ENCODE measurements at places on chromosomes 7 and 10. TPM values are rescaled to one million over a fixed set of nuclear protein-coding genes. Genes with fewer than 3 reads are reported as not detected.

GRCh38 chr7:40244226-40244625, 109.4 kb downstream of the SUGCT start:
- H3K27me3 ChIP-seq, result no peaks in the 10 kb centered on the region
- no peaks in the 10 kb centered on the region for H3K36me3 ChIP-seq
- DNase-seq, result no peak
- no peak overlapping the region for H3K4me3 ChIP-seq
- no peaks in the 10 kb centered on the region for H3K4me1 ChIP-seq
- H3K27ac ChIP-seq, result no peak overlapping the region

DNA sequence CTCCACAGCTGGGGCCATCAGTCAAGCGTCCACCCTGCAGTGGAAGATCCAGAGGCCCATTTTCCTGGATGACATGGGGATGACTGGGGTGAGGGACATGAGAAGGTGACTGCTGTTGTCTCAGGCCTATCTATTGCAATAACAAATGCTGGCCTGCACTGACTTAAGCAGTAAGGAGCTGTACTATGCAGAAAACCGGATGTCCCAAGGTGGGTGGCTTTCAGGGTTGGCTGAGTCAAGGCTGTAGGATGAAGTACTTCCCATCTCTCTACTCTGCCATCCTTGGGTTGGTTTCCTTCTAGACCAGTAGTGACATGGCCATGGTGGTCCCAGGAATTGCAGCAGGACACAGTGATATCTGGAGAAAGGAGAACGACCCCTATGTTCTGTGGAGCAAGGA, 48.1 kb downstream of the NEURL1 start:
- H3K27me3 ChIP-seq, result peaks cover 21% of the 10 kb centered on the region
- H3K4me1 ChIP-seq, result peaks cover 18% of the 10 kb centered on the region
- H3K27ac ChIP-seq, result no peak overlapping the region
- DNase-seq, result no peak
- no peak overlapping the region for H3K4me3 ChIP-seq

- no peaks in the 10 kb centered on the region for H3K4me1 ChIP-seq
- H3K27me3 ChIP-seq, result no peaks in the 10 kb centered on the region
- H3K27ac ChIP-seq, result no peak overlapping the region
- no peak overlapping the region for H3K4me3 ChIP-seq
- no peak for DNase-seq
Observed at GRCh38 chr7:4800487-4800886, 25.1 kb downstream of the AP5Z1 start.

DNA sequence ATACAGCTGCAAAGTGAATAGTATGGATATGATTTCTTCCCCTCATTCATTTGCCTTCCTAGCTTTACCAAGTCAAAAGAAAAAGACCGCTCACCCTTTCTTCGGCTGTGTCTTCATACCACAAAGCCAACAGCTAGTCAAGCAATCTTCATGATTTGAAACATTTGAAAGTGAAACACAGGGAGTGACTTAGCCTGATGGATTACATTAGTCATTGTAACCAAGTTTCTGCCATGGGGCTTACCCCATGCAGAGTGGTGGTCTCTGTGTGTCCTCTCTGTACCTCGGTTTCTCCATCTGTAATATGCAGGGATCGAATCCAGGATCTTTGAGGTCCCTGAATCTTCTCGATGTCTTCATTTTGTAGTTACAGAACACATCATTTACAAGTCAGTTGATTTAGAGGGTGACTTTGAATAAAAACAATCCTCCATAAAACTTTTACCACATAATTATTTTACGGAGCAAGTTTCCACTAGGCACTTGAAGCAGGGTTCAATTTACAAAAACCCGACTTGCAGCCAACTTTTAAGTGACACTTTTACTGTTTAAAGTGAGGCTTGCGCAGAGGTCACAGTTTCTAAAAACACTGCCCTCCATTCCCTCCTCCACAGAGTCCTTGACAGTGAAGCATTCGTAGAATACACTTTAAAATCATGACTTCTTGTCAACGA, 2.2 kb upstream of the LGI1 start:
- no peak for DNase-seq
- H3K4me3 ChIP-seq, result peak overlapping the region; percentile 48
- H3K27me3 ChIP-seq, result peaks cover 18% of the 10 kb centered on the region
- H3K27ac ChIP-seq, result peak overlapping the region; percentile 38

- H3K4me3 ChIP-seq, result no peak overlapping the region
Observed at GRCh38 chr7:568031-568951, 48.6 kb upstream of the PDGFA start.

- no peak overlapping the region for H3K27ac ChIP-seq
- peak overlapping the region; percentile 81 for H3K4me3 ChIP-seq
- peaks cover 9% of the 10 kb centered on the region for H3K36me3 ChIP-seq
- H3K4me1 ChIP-seq, result peaks cover 35% of the 10 kb centered on the region
Observed at GRCh38 chr10:7407368-7408290, 3.2 kb downstream of the SFMBT2 start.

DNA sequence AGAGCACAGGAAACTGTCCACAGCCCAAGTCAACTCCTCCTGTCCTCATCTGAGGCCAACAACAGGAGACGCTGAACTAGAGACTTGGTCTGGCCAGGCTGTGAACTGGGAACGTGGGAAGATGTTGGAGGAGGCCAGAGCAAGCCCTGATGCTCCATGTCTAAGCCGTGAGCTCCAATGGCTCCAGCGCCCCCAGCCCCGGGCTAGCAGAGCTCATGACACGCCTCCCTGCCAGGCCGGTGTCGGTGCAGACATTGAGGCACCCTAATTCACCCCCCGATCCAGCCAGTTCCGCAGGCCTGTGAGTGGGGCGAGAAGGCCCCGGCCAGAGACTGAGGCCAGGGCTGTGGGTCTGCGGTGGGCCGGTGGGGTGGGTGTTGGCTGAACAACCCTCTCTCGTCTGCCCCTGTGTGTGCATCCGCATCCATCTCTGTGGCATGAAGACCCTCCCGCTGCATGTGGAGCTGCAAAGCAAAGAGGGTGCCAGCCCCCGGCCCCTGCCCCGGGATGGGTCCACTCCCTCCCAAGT, 109.3 kb upstream of the MACROH2A2 start:
- no peak overlapping the region for H3K27ac ChIP-seq
- no peaks in the 10 kb centered on the region for H3K36me3 ChIP-seq

GRCh38 chr7:150363370-150363769, 5.3 kb upstream of the REPIN1 start:
- H3K27me3 ChIP-seq, result no peaks in the 10 kb centered on the region
- H3K36me3 ChIP-seq, result no peaks in the 10 kb centered on the region
- peaks cover 33% of the 10 kb centered on the region for H3K4me1 ChIP-seq
- no peak overlapping the region for H3K27ac ChIP-seq

DNA sequence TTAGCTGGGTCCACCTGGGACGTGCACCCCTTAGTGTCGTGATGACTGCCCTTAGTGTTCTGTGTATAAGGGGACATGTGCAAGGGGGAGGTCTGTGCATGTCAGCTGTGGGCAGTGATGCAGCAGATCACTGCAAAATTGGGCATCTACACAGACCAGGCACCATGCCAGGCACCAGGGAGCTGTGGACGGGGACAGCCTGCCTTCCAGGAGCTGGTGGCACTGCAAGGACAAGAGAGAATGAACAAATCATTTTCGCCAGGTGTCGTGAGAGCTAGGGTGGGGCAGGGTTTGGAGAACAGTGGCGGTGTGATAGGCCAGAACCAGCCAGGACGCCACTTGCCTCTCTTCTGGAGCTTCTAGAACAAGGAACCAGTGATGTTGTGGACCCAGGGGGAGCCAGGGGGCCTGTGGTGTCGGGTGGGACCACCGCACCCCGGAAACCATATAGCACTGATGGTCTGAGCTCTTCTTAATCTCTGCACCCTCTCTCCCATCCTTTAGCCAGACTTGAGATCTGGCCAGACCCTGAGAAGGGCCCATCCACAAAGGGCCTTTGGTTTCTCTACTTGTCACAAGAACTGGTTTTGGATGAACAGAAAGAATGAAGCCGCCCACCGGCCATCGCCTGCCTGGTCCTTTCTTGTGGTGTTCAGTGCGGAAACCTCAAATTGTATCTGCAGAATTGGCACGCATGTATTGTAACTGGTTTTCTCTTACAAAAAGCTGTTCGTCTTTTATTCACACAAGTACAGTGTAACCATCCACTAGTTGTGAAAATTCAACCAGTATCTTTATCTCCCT, 30.7 kb downstream of the PRF1 start:
- no peaks in the 10 kb centered on the region for H3K36me3 ChIP-seq
- no peak overlapping the region for H3K4me3 ChIP-seq
- DNase-seq, result no peak
- no peaks in the 10 kb centered on the region for H3K27me3 ChIP-seq

DNA sequence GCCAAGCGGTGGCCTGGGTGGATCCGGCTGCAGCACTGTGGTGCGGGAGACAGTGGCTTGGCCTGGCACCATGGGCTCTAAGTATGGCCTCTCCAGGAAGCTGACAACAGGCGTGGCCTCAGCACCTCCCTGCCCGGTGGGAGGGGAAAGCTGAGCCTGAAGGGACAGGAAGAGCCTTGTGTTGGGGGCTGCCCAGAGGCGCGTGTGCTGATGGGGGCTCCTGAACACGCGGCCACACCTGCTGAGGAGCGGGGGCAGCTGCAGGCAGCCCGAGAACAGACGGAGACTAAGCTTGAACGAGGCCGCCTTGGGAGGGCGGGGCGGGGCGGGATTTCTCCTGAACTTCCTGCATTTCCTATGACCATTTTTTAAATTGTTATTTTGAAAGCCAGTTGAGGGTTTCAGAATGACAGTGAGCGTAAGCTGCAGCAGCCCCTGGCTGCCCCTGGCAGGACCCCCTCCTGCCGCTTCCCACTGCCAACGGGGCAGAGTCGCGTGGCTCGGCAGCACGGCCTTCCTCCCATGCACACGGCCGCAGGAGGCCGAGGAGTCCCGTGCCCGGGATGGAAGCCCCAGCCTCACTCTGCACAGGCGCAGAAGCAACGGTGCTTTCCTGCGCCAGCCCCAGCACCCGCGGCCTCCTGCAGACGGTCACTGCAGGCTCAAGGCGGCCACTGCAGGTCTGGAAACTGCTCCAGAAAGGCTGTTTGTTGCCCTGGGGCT, 43.2 kb downstream of the DPYSL4 start:
- H3K36me3 ChIP-seq, result peaks cover 3% of the 10 kb centered on the region
- peaks cover 4% of the 10 kb centered on the region for H3K4me1 ChIP-seq

- H3K4me1 ChIP-seq, result no peaks in the 10 kb centered on the region
- no peaks in the 10 kb centered on the region for H3K27me3 ChIP-seq
- H3K36me3 ChIP-seq, result peaks cover 14% of the 10 kb centered on the region
- H3K27ac ChIP-seq, result no peak overlapping the region
Observed at GRCh38 chr7:111517549-111517951, 44.7 kb downstream of the IMMP2L start.

GRCh38 chr7:50584793-50585408, 19.7 kb upstream of the DDC start:
- H3K4me1 ChIP-seq, result no peaks in the 10 kb centered on the region
- H3K36me3 ChIP-seq, result peaks cover 9% of the 10 kb centered on the region
- DNase-seq, result no peak
- H3K27me3 ChIP-seq, result no peaks in the 10 kb centered on the region

- peaks cover 1% of the 10 kb centered on the region for H3K27me3 ChIP-seq
- H3K4me3 ChIP-seq, result no peak overlapping the region
- no peak for DNase-seq
- no peak overlapping the region for H3K27ac ChIP-seq
- H3K36me3 ChIP-seq, result no peaks in the 10 kb centered on the region
- no peaks in the 10 kb centered on the region for H3K4me1 ChIP-seq
Observed at GRCh38 chr10:25738776-25739175, 195.3 kb upstream of the MYO3A start.

EXOSC1 gene
- 41.8 TPM for total RNA-seq

GIMAP8 gene
- not detected for total RNA-seq

MKI67 gene
- 140 TPM for total RNA-seq

PIP gene
- not detected for total RNA-seq

NET1 gene
- total RNA-seq, result 70.2 TPM

STRIP2 gene
- 11.6 TPM for total RNA-seq

ZNF117 gene
- 27.7 TPM for total RNA-seq

ANK3 gene
- 45.2 TPM for total RNA-seq

LIPK gene
- total RNA-seq, result not detected

EMX2 gene
- total RNA-seq, result 1.1 TPM

ASZ1 gene
- total RNA-seq, result not detected
